ENCODE measurements at places on chromosomes 6 and 20.

DNA sequence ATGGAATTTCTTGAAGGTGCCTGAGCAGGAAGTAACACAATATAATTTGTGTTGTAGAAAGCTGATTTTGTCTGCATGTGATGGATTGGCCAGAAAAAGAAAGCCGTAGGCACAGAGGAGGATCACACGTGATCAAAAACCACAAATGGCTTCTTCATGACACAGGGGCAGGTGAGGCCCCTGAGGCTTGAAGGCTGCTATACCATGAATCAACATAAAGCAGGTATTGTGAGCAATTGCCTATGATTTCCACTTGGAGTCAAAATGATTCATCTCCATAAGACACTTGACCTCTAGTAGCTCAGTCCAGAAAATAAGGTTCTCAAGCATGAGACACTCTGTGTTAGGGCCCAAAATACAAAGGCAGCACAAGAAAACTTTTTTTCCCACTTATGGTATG, 42.4 kb upstream of the EYA4 start:
- no peak for DNase-seq

DNA sequence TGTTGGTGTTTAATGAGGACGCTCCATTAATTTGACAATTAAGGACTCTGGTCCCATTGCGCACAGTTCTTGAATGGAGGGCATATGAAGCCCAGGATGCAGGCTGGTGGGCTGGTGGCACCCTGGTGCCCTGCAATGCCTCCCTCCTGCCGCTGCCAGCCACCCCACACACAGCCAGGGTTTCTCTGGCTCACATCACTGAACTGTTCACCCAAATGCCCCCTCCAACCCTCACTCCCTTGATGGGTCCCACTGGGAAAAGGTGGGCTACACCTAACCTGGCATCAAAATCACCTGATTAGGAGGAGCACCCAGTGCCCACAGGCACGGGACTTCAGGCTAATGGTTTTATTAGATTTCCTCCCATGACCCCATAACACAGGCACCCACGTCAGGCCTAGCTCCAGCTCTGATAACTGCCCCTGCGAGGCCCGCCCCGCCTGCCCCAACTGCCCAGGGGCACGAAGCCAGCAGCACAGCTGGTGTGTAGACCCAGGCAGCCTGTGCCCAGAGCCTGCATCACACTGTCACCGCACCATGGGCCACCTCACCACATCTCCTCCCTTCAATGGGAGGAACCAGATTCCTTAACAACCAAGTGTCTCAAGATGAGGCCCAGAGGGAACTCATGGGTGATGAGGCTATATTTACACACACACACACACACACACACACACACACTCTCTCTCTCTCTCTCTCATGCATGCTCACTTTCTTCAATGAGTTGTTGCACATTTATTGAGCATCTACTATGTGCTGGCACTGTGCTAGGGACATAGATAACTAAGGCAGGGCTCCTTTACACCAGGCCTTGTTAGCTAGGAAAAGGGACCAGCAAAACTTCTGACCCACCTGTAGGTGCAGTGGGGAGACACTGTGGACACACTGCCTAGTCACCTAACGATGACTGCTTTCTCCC, 107.3 kb downstream of the NOL4L start:
- no peak for DNase-seq

GRCh38 chr6:158977382-158977781, 22.6 kb downstream of the RSPH3 start:
- no peak for DNase-seq

DNA sequence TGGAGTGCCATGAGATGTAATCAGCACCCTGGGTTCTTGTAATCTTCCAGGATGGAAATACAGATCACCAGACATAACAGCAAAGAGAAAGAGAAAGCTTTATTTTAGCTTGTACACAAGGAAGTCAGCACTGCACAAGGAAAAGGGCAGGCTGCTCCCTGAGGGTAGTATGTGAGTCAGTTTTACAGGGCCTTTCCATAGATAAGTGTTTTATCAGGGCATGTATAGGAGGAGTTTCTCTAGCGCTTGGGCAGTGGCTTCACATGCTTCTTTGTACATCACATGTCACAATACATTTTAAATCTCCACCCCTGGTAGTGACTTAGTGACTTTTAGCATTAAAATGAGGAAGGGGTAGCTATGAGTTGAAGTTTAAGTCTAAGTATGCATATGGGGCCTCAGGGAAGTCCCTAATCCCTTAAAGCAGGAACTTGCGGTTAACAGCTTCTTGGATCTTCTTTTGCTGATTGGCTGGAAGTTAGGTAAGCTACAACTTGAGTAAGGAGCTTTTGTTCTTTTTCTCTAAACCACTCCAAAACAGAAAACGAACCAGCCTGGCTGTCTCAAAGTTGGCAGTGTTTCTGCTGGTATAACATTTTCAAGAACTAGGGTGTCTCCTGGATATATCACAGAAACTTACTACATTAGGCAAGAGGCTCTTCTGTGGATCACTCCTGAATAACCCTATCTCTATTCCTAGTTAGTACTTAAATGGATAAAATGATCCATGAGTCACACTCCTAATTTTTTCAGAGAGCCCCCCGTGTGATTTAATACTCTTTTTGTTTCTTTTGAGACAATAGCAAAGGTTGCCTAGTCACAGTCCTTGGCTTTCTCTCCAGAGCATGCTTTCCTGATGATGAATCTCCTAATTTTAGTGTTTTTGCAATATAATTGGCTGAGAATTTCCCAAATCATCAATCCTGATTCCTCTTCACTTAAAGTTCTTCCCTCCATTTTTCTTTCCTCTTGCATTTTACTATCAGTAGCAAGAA, 60.2 kb downstream of the MRAP2 start:
- DNase-seq, result no peak

DNA sequence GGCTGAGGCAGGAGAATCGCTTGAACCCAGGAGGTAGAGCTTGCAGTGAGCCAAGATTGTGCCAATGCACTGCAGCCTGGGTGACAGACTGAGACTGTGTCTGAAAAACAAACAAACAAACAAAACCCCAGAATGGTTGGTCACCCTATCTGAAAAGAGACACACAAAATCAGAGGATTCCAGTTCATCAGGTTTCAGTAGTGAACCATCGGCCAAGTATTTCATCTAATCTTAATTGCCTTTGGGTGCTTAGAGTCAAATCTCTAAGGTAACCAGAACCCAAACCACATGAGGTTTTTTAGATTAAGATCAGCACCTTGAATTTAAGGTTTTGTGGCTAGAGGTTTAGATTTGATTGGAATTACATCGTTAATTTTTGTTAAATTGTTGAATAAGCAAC, 8.3 kb upstream of the ZBTB2 start:
- DNase-seq, result no peak

DNA sequence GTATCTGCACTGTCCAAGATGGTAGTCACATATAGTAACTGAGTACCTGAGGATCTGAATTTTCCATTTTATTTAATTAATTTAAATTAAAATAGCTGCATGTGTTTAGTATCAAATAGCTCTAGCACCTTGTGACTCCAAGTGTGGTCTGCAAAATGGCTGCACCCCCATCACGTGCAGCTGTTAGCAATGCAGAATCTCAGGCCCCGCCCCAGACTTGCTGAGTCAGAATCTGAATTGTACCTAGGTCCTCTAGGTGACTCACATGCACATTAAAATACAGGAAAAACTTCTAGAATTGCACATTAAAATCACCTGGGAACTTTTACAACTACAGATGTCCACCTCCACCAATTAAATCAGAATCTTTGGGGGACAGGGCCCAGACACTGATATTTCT, 19.2 kb upstream of the FAM83C start:
- DNase-seq, result peak; percentile 21

DNA sequence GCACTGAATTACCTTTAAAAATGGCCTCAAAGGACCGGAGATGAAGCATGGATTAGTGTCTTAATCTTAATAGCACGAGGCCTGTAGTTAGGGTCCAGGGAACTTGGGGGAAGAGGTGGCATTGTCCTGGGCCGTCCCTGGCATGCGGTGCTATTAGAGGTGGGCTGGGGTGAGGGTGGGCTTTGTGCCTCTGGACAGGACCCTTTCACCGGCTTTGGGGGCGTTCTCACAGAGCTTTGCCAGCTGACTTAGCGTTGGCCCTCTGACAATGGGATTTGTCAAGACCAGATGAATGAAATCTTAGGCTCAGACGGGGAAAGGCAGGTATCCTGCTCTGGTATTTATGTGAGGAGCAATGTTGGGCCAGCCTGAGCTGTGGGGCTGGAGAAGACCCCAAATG, 59.6 kb downstream of the ERMARD start:
- DNase-seq, result no peak

DNA sequence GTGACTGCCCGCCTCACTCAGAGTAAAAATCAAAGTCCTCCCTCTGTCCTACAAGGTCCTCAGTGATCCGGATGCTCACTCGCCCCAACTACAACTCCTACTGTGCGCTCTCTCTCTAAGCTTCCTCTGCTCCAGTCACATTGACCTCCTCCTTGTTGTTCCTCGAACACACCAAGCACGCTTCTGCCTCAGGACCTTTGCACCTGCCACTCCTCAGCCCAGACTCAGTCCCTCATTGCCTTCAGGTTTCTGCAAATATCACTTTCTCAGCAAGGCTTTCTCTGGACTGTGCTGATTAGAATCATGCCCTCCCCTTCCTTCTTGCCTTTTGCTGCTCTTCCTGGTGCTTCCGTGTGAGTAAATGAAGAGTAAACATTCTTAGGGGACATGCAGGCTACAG, 41.6 kb downstream of the SULF2 start:
- DNase-seq, result no peak

DNA sequence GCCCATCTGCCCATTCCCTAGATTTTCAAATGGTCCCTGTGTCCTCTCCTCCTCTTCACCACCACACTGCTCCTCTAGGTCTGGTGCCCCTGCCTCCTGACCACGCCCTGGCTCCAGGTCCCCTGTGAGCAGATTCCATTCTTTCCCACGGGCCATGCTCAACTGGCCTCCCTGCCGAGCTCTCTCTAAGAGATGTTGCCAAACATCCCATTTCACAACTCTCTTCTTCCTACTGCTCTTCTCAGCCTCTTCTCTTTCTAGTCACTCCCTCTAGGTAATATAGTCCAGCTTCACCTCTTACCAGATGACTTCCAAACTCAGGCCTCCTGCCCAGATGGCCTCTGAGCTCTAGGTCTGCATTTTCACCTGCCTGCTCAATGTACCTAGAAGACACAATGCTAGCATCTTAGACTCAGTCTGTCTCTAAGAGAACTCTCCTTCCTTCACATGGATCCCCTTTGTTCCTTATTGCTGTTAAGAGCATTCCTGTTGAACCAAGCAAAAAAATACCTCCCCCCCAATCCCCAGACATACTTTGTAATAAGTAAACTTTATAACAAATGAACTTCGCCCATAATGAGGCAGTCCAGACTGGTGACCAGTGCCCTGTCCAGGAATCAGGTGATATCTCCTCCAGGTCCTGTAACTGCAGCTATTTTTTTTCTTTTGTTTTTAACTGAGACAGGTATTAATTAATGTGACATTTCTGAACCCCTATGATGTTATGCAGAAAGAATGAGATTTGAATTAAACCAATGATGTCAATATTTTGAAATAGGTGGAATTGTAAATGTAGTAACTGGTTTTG, 79.0 kb downstream of the LYRM4 start:
- no peak for DNase-seq

DNA sequence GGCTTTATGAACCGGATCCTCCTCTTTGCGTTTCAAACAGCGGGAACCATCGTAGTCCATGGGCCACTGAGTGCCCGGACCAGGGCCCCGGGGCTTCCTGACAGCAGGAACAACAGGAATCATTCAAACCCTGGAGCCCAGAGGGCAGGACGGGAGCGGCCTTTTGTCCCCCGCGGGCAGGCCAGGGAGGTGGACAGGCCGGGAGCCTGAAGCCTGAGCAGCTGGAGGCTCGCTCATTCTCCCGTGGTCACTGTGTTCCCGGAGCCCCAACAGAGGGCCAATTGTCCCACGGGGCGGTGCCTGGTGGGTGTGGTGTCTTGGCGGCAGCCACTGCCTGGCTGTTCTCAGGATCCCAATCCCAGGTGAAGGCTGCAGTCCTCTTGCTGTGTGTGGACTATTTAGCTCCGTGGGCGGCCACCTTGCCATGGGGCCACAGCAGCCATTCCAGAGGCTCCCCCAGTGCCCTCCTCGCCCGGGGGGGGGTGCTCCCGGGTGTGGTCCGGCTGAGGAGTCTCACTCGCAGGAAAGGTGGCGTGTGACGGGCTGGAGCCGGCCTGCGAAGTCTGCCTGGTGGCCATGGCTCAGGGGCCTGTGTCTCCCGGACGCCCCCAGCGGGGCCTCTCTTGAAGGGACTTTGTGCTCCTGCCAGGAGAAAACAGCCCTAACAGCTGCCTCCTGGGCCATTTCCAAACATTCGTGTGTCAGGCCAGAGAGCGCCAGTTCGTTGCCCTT, 77.2 kb upstream of the BHLHE23 start:
- no peak for DNase-seq

- no peak for DNase-seq
Observed at GRCh38 chr6:128350416-128351254, 169.8 kb downstream of the PTPRK start.

- no peak for DNase-seq
Observed at GRCh38 chr6:161444464-161444863, 170.6 kb upstream of the AGPAT4 start.

- DNase-seq, result no peak
Observed at GRCh38 chr6:1181939-1182605, 129.8 kb upstream of the FOXQ1 start.

DNA sequence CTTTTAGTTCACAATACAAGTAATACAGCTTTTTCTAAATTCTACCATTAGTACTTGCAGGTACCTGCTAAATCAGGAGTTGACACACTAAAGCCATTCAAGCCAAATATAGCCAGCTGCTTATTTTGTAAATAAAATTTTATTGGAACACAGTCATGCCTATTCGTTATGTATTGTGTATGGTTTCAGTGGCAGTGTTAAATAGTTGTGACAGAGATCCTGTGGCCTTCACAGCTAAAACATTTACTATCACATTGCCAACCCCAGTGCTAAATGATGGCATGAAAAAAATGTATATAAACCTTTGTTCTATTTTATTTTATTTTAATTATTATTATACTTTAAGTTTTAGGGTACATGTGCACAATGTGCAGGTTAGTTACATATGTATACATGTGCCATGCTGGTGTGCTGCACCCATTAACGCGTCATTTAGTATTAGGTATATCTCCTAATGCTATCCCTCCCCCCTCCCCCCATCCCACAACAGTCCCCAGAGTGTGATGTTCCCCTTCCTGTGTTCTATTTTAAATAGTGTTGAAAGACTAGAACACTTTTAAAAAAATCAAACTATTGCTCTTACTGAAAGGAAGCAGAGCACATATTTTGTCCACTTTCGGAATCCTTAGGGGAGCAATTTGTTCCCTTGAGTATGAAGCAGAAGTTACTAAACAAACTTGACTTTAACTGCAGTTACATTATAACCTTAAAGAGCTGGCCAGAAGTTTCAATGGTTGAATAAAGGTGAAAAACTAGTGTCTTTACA, 115.7 kb downstream of the PRIM2 start:
- DNase-seq, result no peak

DNA sequence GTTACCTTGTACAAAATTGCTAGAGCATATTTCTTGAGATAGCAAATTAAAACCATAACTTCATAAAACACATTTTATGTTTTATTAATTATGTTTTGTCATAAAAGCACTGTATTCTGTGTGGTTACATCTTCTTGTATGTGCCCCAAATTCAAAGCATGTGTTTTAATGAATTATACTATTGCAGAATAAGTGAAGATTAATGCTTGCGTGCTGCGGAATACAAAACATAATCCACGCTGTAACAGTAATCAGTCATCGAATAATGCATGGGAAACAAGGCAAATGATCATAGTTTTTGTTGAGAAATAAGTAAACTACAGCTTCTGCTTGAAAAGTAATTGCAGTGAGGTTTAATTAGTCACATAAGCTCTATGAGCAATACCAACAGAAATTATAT, 459.2 kb upstream of the SOX4 start:
- DNase-seq, result no peak
